ENCODE measurements at places on chromosomes 1 and 21. TPM values are rescaled to one million over a fixed set of nuclear protein-coding genes. Genes with fewer than 3 reads are reported as not detected.

Gene AGMAT
- total RNA-seq, result not detected

Gene GLRX2
- total RNA-seq, result 40.1 TPM

Gene ASCL5
- not detected for total RNA-seq

Gene CFH
- total RNA-seq, result 2.8 TPM

Gene SPRR2E
- not detected for total RNA-seq

Gene TRABD2B
- total RNA-seq, result 0.26 TPM

Gene SDC3
- 42.8 TPM for total RNA-seq

Gene CFAP298
- total RNA-seq, result 74.8 TPM

Gene RAD54L
- 16.8 TPM for total RNA-seq

Gene OR2T3
- total RNA-seq, result not detected

Gene GPR161
- total RNA-seq, result 8.9 TPM

Gene GRIK1
- not detected for total RNA-seq

Gene TMEM81
- 1.8 TPM for total RNA-seq

Gene RNU1-2
- total RNA-seq, result under 0.01 TPM

Gene RXRG
- 7.2 TPM for total RNA-seq

Gene PI4KB
- 78.9 TPM for total RNA-seq

Gene LRRN2
- not detected for total RNA-seq

Gene GJA9
- not detected for total RNA-seq

Gene C8A
- not detected for total RNA-seq

Gene LDLRAP1
- 13.7 TPM for total RNA-seq

Gene FCRL1
- not detected for total RNA-seq
